H9 (cell line): ENCODE measurements at places on chromosomes 12 and 14.

GRCh38 chr14:102584871-102585869, 7.3 kb upstream of the RCOR1 start:
- DNase-seq, result peak; percentile 89

DNA sequence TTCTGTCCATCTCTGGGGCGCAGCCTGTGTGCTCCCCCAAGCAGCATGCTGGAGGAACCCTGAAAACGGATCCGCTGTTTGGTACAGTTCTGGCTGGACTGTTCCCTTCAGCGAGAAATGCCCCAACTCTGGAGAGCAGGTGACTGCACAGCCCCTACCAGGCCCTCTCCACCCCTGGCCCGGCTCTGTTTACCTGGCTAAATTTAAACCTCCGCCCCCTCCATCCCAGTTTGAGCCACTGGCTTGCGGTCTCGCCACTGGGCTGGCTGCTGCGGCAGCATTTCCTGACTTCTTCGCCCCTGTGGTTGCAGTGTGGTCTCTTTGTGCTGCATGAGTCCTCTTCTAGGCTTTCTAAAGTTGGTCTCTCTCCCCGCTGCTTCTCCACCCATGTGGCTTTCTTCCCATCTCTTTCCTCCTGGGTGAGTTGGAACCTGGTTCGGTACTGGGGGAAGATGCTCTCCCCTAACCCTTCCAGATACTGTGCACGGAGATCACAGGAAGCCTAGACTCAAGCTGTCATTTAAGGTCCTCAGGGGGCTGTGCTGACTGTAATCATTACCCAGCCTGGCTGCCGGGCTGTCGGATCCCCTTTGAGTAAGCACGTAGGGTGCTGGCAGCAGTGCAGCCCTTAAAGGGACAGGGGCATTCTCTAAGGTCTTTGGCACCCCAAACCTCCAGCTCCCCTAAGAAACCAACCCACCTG, 60.6 kb downstream of the FBXL14 start:
- peak; percentile 25 for DNase-seq

DNA sequence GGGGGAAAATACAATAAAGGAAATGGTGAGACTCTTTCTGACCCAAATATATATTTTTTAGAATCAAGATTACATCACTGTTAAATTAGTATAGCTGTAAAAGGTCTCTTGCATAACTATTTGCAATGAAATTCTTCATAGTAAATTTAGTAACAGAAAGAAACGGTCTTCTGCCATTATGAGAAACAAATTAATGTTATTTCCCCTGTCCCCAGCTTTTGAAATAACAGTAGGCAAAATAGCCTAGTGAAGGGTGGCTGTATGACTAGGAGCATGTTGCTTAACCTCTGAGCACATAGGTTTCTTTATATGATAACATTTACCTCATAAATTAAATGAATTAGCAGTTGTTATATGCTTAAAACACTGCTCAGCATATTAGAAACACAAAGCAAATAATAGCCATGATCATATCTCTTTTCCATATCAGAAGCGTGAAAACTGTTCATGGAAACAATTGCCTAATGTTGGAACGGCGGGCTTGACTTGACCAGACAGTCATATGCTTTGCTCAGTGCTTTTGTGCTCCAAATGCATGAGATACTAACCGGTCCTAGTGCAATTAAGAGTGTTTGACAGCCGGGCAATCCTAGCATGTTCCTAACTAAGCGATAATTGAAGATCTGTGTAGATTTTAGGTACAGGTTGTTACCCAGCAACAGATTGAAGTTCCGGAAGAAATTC, 24.0 kb downstream of the BHLHE41 start:
- no peak for DNase-seq

GRCh38 chr12:132333766-132334165, 4.4 kb upstream of the GALNT9 start:
- DNase-seq, result no peak

GRCh38 chr14:67411370-67411769, 595 bp downstream of the PLEK2 start:
- no peak for DNase-seq

DNA sequence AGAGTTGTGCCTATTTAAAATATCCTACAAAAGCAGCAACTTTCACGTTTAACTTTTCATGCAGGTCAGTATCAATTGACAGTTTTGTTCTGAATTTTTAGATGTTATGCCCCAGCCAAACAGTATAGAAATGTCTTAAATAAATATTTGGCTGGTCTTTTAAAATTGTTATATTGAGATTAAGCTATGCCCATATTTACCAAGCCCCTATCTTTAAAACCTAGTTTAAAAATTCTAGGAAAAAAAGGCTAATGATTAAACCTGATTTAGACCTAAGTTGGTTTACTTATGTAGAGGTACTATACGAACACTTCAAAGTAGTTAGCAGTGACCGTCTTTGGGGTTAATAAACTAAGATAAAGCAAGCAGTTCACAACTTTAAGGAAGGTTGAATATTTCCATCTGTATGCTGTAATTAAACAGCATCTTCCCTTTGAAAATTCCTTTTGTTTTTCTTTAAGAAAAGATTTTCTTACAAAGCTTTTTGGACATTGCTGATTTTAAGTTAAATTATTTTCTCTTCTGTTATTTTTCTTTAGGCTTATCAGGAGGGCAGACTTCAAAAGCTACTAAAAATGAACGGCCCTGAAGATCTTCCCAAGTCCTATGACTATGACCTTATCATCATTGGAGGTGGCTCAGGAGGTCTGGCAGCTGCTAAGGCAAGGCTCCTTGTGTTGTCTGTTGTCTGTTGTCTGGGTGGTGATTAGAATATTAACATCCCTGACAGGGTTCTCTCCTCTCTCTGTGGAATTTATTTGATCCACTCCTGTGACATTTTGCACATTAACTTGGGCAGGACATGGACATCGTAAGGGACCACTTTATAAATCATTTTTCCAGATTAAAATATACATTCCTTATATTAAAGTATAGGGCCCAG, 7.5 kb downstream of the EID3 start:
- DNase-seq, result no peak

DNA sequence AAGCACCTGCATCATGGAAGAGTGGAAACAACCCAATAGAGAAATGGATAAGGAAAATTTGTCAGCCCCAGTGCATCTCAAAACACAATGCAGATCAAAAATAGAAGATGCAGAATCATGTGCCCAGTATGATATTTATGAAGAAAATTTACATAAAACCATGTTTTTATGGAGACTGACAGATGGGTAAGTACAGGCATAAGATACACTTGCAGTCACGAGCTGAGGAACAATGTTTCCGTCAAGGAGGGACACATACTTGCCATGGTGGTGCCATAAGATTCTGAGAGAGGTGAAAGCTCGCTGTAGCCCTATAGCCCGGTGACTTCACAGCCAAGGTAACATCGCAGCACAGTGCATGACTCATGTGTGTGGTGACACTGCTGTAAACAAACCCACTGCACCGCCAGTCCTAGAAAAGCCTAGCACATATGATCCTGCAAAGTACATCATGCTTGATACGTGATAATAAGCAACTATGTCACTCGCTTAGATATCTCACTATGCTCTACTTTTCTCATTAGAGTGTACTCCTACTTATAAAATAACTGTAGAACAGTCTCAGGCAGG, 112.6 kb downstream of the RIMBP2 start:
- no peak for DNase-seq

- no peak for DNase-seq
Measured at GRCh38 chr14:98689951-98690350, 582.0 kb downstream of the BCL11B start.

- DNase-seq, result no peak
Measured at GRCh38 chr12:81303935-81304334, 226.1 kb downstream of the ACSS3 start.

DNA sequence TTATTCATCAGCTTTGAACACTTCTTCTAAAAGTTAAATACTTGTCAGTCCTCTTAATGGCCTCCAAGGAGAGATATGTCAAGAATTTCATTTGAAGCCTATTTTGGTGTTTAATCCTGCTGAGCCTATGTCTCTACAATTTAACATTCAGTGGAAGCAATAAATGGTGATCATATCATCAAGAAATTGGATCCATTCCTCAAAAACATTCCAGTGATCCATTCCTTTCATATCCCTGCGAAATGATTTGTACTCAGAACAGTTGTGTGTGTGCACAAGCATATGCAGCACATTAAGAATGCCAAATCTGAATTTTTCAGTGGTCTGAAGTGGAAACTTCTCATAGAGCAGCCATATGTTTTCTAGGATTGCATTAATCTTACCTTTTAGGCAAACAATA, 373.7 kb upstream of the SYT1 start:
- no peak for DNase-seq

GRCh38 chr12:116881877-116882507, 751 bp upstream of the HRK start:
- DNase-seq, result no peak

DNA sequence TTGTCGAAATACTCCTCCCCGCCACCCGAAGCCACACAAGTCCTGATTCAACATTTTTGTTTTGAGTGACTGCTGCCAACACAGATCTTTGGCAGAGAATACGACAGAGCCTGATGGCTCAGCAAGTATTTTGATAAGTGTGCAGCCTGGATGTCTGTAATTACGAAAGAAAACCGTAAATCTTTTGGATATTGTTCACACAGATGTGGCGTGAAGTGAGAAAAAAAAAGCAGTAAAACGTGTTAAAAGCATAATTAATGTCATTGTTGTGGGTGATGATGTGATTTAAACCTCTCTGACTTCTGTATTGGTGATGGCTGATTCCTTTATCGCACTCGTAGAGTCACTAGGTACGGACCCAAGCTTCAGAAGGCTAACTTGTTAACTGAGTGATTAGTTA, 98.7 kb downstream of the PHETA1 start:
- DNase-seq, result no peak

GRCh38 chr14:88765130-88765529, 27.6 kb downstream of the EML5 start:
- no peak for DNase-seq

DNA sequence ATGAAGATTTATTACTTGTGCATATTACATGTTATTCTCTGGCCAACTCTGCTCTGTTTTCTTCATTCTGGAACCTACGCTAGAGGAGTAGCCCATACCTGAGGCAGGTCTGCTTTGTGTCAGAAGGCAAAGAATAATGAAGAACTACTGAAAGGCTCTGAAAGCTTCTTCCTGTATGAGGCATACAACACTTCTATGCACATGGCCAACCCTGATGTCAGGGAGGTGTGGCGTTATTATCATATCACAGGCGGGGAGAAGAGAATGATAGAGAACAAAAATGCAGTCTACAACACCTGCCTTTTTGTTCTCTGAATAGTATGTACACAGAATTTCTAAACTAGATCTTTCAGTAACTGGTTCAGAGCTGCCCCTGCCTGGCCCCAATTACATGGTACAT, 32.5 kb upstream of the CRY1 start:
- no peak for DNase-seq

DNA sequence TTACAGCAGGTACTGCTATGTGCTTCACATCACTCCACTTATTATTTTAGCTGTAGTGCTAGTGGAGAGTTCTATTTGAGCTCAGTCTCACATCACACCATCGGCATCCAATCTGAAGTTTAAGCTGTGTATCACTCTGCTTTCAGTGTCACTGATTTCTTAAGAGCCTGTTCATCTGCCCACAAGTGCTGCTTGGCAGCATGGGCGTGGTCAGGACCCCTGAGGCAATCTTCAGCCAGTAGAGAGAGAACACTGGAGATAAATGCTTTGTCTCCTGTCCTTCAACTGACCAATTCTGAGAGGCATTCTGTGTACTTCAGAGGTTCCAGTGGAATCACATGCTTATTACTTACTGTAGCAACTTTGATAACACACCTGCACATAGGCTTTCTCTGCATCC, 728.8 kb downstream of the RPS29 start:
- DNase-seq, result no peak

DNA sequence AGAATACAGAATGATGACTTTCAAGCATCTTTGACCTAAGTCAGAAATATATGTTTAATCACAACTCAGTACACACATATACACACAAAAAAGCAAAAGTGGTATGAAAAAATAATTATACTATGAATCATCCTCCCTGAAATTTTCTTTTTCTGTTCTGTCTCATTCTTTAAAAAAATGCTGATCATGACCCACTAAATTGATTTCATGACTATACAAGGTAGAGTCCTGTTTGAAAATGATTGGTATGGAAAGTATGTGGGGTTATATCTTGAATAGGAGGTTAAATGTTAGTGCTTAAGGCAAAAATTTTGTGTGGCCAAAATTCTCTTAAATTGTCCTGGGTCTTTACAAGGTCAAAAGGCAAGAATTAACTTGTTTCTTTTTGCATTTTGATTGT, 80.4 kb downstream of the SUDS3 start:
- no peak for DNase-seq

DNA sequence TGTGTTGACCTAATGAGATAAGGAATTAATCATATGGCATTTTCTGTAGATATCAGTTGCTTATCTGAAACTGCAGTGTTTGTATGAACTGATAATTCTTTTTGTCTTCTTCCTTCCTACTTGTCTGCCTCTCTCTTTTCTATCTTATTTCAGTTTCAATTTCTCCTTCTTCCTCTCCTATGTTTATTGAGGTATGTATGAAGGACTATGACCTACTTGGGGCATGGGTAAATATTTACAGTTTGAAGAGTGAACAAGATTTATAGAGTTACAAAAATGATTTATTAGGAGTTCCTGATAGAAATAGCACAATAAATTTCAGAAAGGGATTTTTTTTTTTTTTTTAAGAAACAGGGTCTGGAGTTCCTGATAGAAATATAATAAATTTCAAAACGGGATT, 88.7 kb upstream of the MUCL1 start:
- no peak for DNase-seq

DNA sequence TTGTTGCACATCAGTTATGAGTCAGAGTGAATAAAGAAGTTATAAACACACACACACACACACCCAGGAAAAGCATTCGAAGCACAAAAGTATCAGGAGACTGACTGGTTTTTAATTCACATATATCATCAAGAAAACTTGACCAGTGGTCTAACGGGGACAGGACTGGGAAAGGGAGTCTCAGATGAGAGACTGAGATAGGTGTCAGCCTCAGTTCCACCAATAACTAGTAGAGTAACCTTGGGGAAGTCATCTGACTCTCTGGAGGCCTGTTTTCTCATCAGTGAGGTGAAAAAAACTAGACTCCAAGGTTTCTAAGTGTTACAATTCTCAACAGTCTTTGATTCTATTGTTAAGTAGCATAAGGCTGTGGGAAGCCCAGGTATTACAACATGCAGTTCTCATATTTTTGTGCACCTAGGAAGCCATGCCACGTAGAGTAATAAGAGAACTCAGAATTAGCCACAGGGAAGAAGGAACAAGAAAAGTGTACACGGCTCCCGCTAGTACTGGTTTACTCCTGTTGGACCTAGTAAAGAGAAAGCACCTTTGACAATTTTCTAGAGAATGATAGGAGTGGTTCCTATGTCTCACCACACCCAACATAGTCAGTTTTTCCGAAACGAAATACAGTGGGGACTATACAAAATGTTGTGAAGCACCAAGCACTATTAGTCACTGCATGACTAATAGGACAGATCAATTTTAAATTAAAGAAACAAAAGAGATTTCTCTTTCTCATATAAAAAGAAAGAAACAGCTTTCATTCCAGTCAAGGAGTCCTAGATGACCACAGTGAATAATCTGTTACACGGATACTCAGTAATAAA, 5.0 kb downstream of the PPTC7 start:
- no peak for DNase-seq

DNA sequence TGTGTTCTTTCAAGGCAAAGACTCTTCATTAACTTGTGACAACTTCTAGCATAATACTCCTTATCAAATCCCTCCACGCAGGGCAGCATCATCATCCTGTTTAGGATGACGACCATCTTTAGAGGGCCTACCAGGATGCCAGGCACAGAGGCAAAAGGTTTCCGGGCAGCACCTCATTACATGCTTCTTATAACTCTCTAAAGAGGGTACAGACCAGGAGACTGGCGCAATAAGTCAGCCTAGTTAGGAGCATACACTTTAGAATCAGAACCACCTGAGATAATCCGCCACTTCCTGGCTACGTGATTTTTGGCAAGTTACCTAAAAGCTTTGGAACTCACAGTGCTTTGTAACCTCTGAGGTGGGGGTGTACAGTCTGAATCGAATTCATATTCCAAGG, 136.0 kb upstream of the NOS1 start:
- DNase-seq, result no peak
